Cardiac ventricle fibroblast (primary cell): ENCODE measurements at places on chromosomes 12 and 14. TPM values are rescaled to one million over a fixed set of nuclear protein-coding genes. Genes with fewer than 3 reads are reported as not detected.

Gene RPS6KL1
- total RNA-seq = 4.4 TPM in 1 of 2 replicates, not detected in the other

Gene NRIP2
- total RNA-seq = 0.56 and 3.7 TPM in 2 replicates

Gene GLIPR1L1
- total RNA-seq = not detected in 2 replicates

Gene PSMA6
- total RNA-seq = 91.7 and 110 TPM in 2 replicates

Gene CRIP1
- 0.64 and 10.0 TPM in 2 replicates for total RNA-seq

Gene JDP2
- total RNA-seq = 72.1 and 78.1 TPM in 2 replicates

Gene ASCL1
- total RNA-seq = not detected in 2 replicates

Gene TBX5
- total RNA-seq = 1.2 and 3.6 TPM in 2 replicates

Gene DNM1L
- 39.9 and 42.7 TPM in 2 replicates for total RNA-seq

Gene PHLDA1
- 31.8 and 32.4 TPM in 2 replicates for total RNA-seq

Gene PRB2
- not detected in 2 replicates for total RNA-seq

Gene CLEC4D
- not detected in 2 replicates for total RNA-seq
